ENCODE measurements at places on chromosomes 11 and 22.

- H3K36me3 ChIP-seq, result no peaks in the 10 kb centered on the region
- no peak overlapping the region for H3K4me3 ChIP-seq
- no peak for DNase-seq
- H3K27ac ChIP-seq, result no peak overlapping the region
Measured at GRCh38 chr22:26431261-26431995, 2.4 kb downstream of the ASPHD2 start.

- peaks cover 11% of the 10 kb centered on the region for H3K4me1 ChIP-seq
- no peak overlapping the region for H3K27ac ChIP-seq
- DNase-seq, result no peak
- no peak overlapping the region for H3K4me3 ChIP-seq
- no peaks in the 10 kb centered on the region for H3K36me3 ChIP-seq
Measured at GRCh38 chr22:40606306-40606705, 30.2 kb downstream of the MRTFA start.

- peaks cover 41% of the 10 kb centered on the region for H3K27me3 ChIP-seq
- H3K27ac ChIP-seq, result no peak overlapping the region
- no peaks in the 10 kb centered on the region for H3K4me1 ChIP-seq
- no peak overlapping the region for H3K4me3 ChIP-seq
- no peak for DNase-seq
Measured at GRCh38 chr11:1817511-1817910, 17.3 kb upstream of the SYT8 start.

GRCh38 chr11:94785509-94785908, 17.4 kb downstream of the AMOTL1 start:
- no peak overlapping the region for H3K27ac ChIP-seq
- peaks cover 33% of the 10 kb centered on the region for H3K4me1 ChIP-seq

DNA sequence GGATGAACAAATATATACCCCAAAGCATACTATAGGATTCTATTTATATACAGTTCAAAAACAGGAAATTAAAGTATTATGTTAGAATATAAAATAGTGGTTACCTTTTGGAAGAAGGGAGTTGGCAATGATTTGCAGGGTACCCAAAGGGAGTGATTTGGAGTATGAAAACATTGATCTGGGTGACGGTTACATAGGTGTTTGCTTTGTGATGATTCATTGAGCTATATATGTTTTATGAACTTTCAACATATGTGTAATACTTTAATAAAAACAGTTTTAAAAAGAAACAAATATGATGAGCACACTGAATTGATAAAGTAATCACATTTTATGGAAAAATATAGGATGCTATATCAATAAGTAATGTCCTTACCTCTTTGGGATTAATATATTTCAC, 36.0 kb downstream of the C11orf65 start:
- H3K27me3 ChIP-seq, result no peaks in the 10 kb centered on the region
- no peak overlapping the region for H3K27ac ChIP-seq
- no peak overlapping the region for H3K4me3 ChIP-seq
- DNase-seq, result no peak

- H3K4me3 ChIP-seq, result no peak overlapping the region
- no peaks in the 10 kb centered on the region for H3K4me1 ChIP-seq
Measured at GRCh38 chr11:40508303-40508702, 951.1 kb downstream of the LRRC4C start.

GRCh38 chr22:20003304-20003703, 13.3 kb downstream of the ARVCF start:
- peaks cover 8% of the 10 kb centered on the region for H3K36me3 ChIP-seq
- DNase-seq, result no peak
- no peak overlapping the region for H3K4me3 ChIP-seq
- peaks cover 40% of the 10 kb centered on the region for H3K4me1 ChIP-seq
- no peaks in the 10 kb centered on the region for H3K27me3 ChIP-seq

All from K562 (cell line).